ENCODE measurements at places on chromosomes 5 and 9.

DNA sequence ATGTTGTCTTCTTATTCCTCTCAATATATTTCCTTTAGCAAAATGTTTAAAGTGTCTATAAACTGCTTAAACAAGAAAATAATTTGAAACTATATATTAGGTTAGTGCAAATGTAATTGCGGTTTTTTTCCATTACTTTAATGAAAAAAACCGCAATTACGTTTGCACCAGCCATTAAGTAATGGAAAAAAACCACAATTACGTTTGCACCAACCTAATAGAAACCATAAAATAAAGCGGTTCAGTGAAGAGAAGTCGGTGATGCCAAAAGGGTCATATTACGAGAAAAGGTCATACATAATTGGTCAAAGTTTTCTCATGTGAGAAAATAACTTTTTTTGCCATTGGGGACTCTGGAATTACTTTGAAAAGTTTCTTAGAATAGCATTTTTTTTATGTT is 385.6 kb upstream of the ST8SIA4 start:
- DNase-seq = no peak

GRCh38 chr5:72040513-72040912 is 66.8 kb upstream of the MAP1B start:
- DNase-seq = no peak

DNA sequence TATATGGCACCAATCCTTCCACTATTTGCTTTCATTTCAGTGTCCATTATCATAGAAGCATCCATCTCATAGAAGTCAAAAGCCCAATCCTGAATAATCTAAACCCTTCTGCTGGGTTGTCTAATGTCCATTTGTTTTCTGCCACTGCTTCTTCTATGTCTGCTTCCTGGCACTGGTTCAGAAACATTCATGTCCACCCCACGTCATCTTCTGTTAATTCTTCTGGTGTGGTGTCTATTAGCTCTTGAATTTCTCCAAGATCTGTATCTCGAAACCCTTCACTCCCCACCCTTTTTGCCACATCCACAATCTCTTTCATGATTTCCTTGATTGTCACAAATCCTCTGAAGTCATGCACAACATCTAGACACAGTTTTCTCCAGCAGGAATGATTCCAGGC is 23.2 kb upstream of the GOLGA1 start:
- no peak for DNase-seq

DNA sequence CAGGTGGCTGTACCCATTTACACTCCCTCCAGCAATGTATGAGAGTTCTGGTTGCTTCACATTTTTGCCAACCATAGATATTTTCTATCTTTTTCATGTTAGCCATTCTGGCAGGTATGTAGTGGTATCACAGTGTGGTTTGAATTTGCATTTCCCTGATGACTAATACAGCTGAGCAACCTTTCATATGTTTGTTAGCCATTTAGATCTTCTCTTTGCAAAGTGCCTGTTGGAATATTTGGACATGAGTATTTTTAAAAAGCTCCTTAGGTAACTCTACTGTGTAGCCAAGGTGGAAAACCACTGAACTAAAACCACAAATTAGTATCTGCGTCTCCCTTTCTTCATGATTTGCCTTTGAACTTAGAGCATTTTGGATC is 31.9 kb downstream of the IRF1 start:
- DNase-seq = no peak

DNA sequence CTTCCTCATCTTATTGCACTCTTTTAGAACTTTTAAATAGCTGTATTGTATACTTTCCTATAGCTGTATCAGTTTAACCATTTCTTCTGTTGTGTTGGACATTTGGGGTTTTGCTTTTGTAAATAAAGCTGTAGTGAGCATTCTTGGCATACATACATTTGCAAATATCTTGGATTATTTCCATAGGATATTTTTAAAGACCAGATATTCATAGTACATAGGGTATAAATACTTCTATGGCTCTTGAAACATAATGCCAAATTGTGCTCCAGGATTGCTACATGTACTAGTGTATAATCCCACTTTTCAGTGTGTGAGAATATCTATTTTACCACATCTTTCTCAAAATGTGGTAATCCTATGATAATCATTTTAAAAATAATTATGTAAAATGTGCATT is 51.2 kb downstream of the SCAMP1 start:
- no peak for DNase-seq

DNA sequence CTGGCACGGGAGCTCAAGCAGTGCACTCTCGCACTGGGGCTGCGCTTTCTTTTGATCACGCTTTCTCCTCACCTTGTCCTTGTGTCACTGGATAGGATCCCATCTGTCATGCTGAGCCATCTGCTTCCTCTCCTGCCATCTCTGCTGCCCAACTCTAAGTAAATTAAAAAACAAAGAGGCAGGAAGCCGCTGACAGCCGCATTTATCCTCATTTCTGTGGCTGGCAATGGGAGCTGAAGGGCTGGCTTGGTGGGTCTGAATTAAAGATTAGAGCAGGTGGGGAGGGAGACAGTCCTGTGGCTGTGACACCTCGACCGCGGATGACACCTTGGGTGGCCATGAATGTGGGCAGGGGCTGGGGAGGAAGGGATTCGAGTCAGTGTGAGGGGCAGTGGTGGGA is 159.2 kb upstream of the ALDH1B1 start:
- DNase-seq = no peak

DNA sequence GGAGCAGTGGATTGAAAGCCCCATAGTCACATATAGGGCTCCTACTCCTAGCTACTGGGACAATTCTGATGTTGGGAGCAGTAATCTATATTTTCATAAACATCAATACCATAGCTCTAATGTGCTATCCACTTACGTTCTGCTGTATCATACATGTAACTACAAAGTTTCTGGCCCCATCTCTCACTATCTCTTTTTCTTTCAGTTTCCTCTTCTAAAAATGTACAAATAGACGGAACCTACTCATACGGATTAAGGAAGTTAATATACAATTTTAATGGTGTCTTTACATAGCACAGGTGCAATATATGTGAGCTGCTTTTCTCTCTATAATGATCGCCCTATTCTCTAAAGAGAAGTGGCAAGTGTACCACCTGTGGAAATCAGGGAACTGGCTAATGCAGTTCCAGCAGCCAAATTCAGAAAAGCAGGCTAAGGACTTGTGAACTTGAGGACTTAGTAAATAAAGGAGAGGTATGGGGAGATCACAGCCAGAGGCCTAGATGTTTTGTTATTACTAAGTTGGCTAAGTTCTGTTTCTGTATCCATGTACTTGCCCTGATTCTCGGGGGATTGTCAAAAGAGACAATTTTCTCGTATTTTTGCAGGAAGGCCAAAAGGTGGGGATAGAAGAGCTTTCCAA is 1021.9 kb downstream of the CDH12 start:
- DNase-seq = peak; percentile 2

DNA sequence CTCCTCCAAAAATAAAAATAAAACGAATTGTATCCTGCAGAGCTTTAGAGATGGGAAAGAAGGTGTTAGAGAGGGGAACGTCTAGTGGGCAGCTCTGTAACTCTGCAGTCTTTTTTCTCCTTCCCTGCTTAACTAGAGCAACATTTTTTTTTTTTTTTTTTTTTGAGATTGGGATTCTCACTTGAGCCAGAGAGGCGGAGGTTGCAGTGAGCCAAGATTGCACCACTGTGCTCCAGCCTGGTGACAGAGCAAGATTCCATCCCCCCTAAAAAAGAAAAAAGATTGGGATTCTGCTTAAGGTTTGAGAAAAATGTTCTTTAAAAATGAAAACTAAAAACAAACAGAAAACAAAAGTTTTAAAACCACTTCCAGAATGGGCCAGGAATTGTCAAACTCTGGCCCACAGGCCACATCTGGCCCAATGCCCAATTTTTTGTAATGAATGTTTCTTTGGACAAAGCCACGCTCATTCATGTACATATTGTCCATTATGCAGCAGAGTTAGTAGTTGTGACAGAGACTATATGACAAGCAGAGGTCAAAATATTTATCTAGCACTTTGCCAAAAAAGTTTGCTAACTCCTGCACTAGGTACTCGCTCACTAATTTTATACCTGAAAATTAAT is 98.5 kb downstream of the ZCCHC7 start:
- DNase-seq = no peak

Data from GM13976 (cell line).